Stimulated activated CD8-positive, alpha-beta memory T cell treated with anti-CD3 and anti-CD28 coated beads, Interleukin-15, amount 100 ng/mL, for 4 hours (primary cell): ENCODE measurements at places on chromosomes 4 and X.

GRCh38 chr4:153206534-153206933 is 2.3 kb downstream of the TRIM2 start:
- no peak for DNase-seq

- DNase-seq = no peak
Measured at GRCh38 chrX:19063030-19063429, 59.2 kb downstream of the ADGRG2 start.

DNA sequence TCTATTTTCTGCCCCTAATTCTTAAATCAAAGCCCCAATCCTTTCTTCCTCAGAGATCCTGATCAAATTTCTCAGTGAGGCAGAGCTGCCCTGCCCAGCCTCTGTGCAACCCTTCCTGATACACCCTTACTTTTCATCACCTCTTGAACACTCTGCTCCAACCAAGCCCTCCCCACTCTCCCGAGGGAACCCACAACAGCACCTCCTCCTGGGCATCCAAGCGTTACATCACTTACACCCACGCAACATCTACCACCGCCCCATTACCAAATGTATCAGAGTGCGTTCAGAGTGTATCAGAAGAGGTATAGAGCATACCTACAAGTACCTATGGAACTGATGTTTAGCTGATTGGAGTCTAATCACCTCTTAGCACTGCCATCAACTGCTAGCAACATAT is 186.5 kb downstream of the RAP1GDS1 start:
- DNase-seq = no peak

DNA sequence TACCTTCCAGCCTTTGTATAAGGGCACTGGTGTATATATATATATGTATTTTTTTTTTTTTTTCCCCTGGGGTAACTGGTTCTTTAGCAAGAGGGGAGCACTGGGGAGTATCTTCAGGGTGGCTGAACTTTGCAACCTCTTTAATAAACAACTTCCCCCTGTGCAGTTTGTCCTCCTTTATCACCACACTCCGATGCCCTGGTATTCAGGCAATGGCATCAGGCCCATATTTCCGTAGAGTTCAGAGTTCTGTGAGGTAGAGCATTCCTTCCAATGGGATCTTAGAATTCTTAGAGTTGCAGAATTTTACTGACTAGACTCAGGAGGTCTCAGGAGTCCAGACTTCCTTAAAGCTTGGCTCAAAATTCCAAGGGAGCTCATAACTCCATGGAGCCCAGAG is 24.6 kb downstream of the NYX start:
- DNase-seq = no peak

- DNase-seq = no peak
Measured at GRCh38 chr4:143626134-143626911, 74.2 kb downstream of the FREM3 start.

DNA sequence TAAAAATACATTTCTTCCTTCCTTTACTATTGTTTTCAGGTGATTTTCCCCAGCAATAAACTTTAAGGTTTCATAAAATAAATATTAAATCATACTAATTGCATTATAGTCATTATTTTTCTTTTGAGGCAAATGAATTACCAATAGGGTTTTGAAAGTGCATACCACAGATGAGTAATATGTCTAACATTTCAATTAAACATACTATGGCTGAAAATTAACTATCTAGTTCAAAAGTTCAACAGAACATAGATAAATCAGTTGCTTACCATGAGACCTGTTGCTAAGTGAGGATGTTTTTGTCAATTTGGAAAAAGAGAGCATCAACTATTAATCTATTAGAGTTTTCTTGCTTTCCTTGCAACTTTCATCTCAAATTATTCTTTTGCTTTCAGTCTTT is 35.0 kb downstream of the NPY5R start:
- DNase-seq = no peak
